Stimulated activated CD8-positive, alpha-beta memory T cell treated with anti-CD3 and anti-CD28 coated beads, Interleukin-4, amount 100 ng/mL, for 24 hours (primary cell): ENCODE measurements at places on chromosomes 7 and 10.

- no peak for DNase-seq
Observed at GRCh38 chr10:81873231-81873931, 1.6 kb upstream of the NRG3 start.

GRCh38 chr10:132551808-132552130 is 14.2 kb downstream of the INPP5A start:
- no peak for DNase-seq

DNA sequence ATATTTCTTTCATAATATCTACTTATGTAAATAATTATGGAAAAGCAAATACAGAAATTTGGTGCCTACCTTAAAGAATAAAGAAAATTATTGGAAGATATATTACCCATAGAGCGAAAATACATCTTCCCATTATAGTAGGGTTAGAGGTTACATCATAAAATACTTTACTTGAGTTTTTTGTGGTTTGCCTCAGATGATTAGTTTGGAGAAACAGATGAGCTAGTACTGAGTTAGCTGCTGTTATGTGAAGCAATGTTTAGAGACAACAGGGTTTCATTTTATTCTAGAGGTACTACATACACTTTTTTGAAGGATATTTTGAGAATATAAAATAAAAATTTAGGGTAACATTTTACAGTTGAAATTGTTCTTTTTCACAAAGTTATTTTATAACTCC is 2.9 kb upstream of the MLLT10 start:
- no peak for DNase-seq

DNA sequence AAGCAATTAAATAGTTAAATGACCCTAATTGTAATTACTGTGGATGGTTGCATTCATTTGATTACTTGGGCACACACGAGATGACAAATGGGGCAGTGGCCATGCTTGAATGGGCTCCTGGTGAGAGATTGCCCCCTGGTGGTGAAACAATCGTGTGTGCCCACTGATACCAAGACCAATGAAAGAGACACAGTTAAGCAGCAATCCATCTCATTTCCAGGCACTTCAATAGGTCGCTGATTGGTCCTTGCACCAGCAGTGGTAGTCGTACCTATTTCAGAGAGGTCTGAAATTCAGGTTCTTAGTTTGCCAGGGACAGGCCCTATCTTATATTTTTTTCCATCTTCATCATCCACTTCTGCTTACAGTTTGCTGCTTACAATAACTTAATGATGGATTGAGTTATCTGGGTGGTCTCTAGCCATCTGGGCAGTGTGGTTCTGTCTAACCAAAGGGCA is 8.3 kb downstream of the PCBD1 start:
- peak; percentile 56 for DNase-seq

- no peak for DNase-seq
Observed at GRCh38 chr10:130339911-130340310, 203.7 kb downstream of the GLRX3 start.

GRCh38 chr7:67413670-67414069 is 417.0 kb downstream of the TYW1 start:
- no peak for DNase-seq

GRCh38 chr7:129780974-129781927 is 169.7 kb downstream of the NRF1 start:
- DNase-seq, result no peak

- no peak for DNase-seq
Observed at GRCh38 chr10:31647861-31648260, 280.8 kb downstream of the ARHGAP12 start.

- no peak for DNase-seq
Observed at GRCh38 chr10:132865851-132866600, 76.3 kb downstream of the CFAP46 start.

GRCh38 chr10:33716501-33717267 is 382.2 kb upstream of the NRP1 start:
- no peak for DNase-seq

DNA sequence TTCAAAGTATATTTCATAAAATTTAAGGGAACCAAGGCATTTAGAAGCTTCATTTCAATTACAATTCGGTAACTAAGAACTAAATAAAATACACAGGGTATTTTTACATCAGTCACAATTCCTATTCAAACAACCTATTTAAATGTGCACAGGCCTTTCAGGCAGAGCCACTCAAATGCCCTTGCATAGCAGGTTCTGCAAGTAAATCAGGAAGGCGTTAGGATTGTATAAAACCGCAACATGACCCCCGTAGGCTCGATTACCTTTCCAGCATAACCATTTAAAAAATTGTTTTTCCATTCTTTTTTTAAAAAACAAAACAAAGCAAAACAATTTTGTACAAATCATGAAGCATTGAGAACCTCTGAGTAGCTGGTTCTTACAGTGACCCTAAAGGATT is 289.9 kb upstream of the SP8 start:
- no peak for DNase-seq

GRCh38 chr7:86966916-86967315 is 92.5 kb downstream of the ELAPOR2 start:
- DNase-seq, result no peak

DNA sequence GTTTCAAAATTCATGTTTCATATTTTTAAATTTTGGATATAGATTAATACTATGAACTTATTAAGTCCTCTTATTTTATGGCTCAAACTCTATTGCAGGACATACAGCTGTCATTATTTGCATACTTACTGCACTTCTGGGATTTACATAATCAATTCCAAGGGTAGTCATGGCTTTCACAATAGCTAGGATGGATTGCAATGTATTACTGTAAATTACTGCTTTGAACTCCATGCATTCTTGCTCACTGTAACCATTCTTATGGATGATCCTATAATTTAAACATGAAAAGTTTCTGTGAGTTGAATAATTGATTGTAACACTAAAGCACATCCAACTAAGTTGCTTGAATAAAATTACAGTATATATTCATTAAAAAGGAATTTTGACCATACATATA is 23.5 kb downstream of the GNAT3 start:
- DNase-seq, result no peak

GRCh38 chr10:80412486-80412885 is 4.1 kb downstream of the PRXL2A start:
- no peak for DNase-seq

GRCh38 chr7:13036256-13036780 is 348.9 kb downstream of the ARL4A start:
- no peak for DNase-seq

- no peak for DNase-seq
Observed at GRCh38 chr10:95513941-95514392, 47.2 kb downstream of the SORBS1 start.

GRCh38 chr10:97333351-97333600 is 1.3 kb downstream of the FRAT2 start:
- DNase-seq, result no peak
